ENCODE measurements at places on chromosomes 13 and 19. TPM values are rescaled to one million over a fixed set of nuclear protein-coding genes. Genes with fewer than 3 reads are reported as not detected.

GIPR gene
- total RNA-seq = not detected

LILRB1 gene
- total RNA-seq = not detected

SIX5 gene
- total RNA-seq = 6.5 TPM

ZNF888 gene
- total RNA-seq = 5.2 TPM

GSK3A gene
- total RNA-seq = 9.4 TPM

IRGC gene
- total RNA-seq = not detected

C1QTNF9 gene
- total RNA-seq = 0.06 TPM
